ENCODE measurements at places on chromosomes 11 and 22. TPM values are rescaled to one million over a fixed set of nuclear protein-coding genes. Genes with fewer than 3 reads are reported as not detected.

DNA sequence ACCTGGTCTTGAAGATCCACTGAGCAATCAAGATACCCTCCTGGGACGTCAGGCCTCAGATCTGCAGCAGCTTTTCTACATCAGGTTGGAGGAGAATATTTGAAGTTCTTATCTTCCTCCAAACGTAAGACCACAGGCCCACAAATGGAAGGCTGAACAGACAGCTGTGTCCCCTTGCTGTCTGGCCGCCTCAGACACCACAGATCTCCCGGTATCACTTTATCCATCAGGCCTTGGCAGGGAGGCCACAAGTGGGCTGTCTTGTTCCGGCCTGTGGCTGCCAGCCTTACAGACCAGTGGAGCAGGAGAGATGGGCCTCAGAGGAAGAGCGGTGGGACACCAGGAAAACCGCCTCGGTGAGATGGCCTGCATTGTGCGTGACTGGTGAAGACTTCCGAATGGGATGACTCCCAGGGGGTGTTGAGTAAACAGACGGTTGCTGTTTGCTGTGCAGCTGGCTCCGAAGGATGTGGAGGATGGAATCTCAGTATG is 15.9 kb downstream of the UBASH3B start:
- DNase-seq: no peak

- DNase-seq: no peak
Measured at GRCh38 chr11:8318536-8318935, 54.9 kb upstream of the LMO1 start.

- no peak for DNase-seq
Measured at GRCh38 chr11:15541079-15541478, 426.4 kb downstream of the INSC start.

GRCh38 chr11:59918987-59919589 is 19.1 kb upstream of the OOSP1 start:
- no peak for DNase-seq

GRCh38 chr11:19660076-19660475 is 52.6 kb upstream of the NAV2 start:
- DNase-seq: no peak

- DNase-seq: no peak
Measured at GRCh38 chr11:127461241-127462064, 460.9 kb upstream of the KIRREL3 start.

DNA sequence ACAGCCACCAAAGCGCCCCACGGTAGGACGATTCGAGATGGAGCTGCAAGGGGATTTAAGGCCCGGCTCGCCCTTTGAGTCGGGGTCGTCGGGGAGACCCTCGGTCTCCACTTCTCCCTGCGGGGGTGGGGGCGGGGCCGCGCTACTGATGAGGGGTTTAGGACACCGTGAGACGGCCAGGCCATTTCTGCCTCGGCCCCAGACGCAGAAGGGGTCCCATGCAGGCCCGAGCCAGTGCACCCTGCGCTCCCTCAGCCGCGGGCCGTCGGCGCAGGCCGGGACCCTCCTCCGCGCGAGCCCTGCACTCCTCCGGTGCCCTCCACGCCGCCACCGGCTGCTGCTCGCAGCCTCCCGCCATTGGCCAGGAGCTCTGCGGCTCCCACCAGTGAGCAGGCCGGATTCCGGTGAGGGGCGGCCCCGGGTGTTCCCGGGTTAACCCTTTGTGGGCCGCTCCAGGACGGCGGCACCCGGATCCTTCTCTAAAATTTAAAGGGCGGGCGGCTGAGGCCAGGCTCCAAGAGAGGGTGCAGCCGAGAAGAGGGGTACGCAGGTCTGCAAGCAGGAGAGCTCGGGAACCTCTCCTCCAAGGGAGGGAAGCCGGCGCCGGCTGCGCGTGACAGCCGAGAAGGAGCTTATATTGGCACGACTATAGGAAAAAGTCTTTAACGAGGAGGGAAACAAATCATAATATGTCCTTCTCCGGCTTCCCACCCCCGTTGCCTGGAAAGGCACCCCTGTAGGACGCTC is 18.0 kb downstream of the CREB3L1 start:
- peak; percentile 83 for DNase-seq

DNA sequence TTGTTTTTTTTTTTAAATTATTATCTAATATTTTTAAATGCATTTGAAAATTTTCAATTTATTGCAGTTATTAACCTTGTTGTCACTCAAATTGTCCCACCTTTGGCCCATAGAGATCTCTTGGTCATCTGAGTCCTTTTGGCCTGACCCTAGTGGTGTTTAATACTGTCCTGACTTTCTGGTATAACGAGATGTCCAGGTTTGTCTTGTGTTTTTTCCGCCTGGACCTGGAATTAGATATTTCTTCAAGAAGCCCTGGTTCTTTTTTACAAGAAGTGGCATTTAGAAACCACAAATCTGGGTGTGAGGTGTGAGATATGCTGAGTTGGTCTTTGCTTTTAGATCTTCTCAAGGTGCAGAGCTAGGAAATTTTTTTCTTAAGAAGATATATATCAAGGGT is 38.1 kb downstream of the LRRC32 start:
- DNase-seq: no peak

DNA sequence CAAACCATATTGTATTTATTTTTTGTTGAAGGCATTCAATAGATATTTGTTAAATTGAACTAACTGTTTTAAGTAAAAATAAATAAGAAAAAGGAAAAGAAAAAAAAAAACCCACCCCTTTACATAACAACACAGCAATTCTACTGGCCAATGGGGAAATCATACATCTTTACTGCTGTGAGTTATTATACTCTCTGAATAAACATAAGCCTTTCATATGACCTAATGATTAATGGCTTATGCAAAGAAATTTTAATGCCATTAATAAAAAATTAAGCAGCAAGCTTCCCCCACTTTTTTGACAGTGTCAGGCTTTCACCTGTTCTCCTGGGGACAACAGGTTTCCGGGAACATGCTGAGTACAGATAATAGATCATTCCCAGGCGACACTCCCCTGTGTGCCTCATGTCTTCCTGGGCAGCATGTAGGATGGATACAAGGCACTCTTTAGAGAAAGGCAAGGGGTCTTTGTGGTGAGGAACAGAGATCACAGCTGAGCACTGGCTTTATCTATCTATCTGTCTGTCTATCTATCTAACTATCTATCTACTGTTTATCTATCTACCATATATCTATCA is 676.0 kb downstream of the NTM start:
- no peak for DNase-seq

DNA sequence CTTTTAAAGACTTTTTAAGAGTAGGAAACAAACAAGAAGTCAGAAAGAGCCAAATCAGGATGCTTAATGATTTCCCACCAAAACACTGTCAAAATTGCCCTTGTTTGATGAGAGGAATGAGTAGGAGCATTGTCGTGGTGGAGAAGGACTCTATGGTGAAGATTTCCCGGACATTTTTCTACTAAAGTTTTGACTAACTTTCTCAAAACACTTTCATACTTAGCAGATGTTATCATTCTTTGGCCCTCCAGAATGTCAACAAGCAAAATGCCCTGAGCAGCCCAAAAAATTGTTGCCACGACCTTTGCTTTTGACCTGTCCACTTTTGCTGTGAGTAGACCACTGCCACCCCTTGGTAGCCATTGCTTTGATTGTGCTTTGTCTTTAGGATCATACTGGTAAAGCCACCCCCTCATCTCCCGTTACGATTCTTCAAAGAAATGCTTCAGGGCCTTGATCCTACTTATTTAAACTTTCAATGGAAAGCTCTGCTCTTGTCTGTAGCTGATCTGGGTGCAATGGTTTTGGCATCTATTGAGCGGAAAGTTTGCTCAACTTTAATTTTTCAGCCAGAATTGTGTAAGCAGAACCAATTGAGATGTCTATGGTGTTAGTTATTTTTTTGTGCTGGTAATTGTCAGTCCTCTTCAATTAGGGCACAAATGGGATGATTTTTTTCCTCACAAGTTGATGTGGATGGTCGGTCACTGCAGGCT is 67.2 kb downstream of the ADM start:
- DNase-seq: no peak

DNA sequence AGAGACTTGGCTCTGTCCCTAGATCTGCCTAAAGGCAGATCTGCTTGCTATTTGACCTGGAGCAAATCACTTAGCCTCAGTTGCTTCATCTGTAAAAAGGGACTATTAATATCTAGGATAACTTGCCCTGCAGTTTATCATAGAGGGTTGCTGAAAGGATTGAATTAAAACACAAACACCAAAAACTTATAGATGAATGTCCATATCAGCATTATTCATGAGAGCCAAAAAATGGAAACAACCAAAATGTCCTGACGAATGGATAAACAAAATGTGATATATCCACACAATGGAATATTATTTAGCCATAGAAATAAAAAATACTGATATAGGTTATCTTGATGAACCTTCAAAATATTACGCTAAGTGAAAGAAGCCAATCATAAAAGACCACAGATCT is 67.2 kb downstream of the USP35 start:
- DNase-seq: no peak

DNA sequence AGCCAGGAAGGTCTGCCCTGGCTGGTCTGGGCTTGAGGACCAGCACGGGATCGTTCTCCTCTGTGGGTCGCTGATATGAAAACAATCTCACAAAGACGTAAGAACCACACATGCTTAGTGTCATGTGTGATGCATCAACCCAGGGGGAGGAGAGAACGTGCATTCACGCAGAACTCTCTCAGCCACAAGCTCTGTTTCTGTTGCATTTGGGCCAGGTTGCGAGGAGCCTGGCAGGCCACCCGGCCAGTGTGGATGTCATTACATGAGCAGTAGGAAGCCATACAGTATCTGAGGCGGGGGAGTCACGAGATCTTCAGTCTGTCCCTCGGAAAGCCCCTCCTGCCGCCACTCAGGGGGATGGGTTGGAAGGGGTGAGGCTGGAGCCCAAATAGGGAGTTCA is 53.1 kb upstream of the KCNQ1OT1 start:
- DNase-seq: no peak

DNA sequence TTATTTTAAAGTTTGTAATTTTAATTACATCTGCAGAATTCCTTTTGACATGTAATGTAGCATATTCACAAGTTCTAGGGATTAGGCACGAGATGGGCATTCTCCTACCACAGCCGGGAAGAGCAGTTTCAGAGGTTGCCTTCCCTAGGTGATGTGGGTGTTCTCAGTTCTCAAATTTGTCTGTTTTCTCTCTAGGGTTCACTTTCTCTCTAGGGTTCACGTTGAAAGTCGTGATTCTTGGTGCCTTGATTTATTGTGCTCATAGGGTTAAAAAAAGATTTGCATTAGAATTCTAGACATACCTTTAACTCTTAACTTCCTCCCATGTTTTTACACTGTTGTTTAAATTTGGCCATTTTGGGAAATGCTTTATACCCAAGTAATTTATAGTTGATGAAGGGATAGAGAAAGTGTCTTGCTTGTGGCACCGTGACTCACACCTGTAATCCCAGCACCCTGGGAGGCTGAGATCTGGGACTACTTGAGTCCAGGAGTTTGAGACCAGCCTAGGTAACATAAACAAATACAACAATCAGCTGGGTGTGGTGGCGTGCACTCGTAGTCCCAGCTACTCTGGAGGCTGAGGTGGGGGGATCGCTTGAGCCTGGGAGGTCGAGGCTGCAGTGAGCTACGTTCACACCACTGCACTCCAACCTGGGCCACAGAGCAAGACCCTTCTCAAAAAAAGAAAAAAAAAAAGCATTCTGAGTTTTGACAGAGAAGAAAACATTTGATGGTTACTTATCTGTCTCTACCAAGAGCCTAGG is 3.6 kb downstream of the MED15 start:
- no peak for DNase-seq

DNA sequence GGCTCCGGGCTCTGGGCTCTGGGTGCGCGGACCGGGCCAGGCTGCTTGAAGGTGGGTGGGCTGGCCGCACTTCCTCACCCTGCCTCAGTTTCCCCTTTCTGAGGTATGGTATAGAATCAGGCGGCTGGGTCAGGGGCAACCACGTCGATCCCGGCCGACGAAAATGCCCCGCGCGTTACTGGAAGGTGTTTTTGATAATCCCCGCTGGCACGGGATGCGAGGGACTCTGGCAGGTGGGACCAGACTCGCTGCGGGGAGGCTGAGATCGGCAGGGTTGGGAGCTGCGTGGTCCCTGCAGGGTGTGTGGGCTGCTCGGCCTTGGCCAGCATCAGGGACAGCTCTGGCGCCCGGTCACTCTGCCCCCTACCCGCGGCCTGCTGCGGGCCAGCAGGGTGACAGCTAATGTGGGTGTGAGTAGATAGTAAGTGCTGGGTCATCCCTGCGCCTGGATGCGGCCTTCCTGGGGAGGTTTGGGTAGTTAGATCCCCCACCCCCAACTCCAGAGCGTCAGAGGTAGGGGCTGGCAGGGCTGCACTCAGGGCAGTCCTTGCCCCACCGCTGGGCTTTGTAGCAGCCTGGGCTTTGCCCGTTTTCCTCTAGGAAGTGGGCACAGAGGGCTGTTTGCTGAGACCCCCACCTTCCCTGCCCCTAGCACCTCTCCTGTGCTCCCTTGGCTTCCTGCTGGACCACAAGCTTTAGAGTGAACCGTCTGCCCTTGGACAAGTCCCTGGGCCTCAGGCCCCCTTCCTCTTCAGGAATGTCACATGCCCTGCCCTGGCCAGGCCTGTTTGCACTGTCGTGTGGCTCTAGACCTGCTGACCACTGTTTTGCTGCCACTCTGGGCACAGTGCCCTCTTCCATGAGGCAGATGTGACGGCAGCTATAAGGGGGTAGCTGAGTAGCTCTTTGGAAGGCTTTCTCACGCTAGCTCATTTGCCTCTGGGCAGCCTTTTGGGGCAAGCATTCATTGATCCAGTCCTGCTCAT is 579 bp downstream of the TANGO2 start:
- DNase-seq: no peak

DNA sequence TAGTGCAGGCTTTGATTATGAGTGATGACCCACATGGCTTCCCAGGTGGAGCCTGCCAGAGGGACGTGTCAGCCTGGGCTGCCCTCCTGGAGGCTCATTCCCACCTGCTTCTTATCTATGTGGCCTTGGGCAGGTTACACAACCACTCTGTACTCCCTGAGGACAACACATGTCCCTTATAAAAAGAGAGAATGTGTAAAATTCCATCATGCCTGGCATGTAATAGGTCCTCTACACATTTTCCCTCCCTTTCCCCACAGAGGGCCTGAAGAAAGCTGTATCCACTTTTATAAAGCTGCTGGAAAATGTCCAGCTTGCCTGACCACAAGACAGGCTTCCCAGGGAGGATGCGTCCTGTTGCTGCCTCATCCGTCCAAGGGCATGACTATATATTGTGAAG is 55.0 kb upstream of the VSTM5 start:
- DNase-seq: no peak

DNA sequence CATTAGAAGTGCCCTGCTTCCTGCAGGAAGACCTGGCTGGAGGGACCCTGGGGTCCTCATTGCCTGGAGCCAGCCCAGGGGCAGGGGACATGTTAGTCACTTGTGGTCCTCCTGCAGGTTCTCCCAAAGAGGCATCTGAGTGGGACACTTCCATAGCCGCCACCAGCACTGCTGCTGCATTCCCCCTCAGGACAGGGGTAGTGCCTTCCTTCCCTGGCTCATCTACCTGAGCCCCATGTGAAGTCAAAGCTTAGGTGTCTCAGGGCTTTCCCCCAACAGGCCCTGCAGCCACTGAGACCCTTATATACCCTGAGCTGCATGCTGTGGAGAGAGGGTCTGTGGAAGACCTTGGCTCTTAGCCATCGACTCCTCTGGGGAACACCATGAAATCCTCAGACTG is 45.0 kb upstream of the VPREB1 start:
- DNase-seq: no peak

- no peak for DNase-seq
Measured at GRCh38 chr11:111978028-111978771, 41.1 kb downstream of the DIXDC1 start.

GRCh38 chr11:16879690-16880089 is 134.5 kb downstream of the PLEKHA7 start:
- DNase-seq: no peak

The TPH1 gene
- 0.49 TPM for total RNA-seq

The OR2AG2 gene
- total RNA-seq: not detected

The TBX10 gene
- total RNA-seq: not detected

The MYO7A gene
- 0.30 TPM for total RNA-seq

The SHISAL1 gene
- not detected for total RNA-seq
